ENCODE measurements at places on chromosomes 7 and 10.
A peak's percentile ranks its signal among the peaks of the same experiment; 100 is the strongest.

GRCh38 chr10:31583293-31583692 lies 264.3 kb downstream of the ZEB1 start:
- no peak for DNase-seq

GRCh38 chr7:122379491-122379890 lies 74.9 kb upstream of the FEZF1 start:
- no peak for DNase-seq

DNA sequence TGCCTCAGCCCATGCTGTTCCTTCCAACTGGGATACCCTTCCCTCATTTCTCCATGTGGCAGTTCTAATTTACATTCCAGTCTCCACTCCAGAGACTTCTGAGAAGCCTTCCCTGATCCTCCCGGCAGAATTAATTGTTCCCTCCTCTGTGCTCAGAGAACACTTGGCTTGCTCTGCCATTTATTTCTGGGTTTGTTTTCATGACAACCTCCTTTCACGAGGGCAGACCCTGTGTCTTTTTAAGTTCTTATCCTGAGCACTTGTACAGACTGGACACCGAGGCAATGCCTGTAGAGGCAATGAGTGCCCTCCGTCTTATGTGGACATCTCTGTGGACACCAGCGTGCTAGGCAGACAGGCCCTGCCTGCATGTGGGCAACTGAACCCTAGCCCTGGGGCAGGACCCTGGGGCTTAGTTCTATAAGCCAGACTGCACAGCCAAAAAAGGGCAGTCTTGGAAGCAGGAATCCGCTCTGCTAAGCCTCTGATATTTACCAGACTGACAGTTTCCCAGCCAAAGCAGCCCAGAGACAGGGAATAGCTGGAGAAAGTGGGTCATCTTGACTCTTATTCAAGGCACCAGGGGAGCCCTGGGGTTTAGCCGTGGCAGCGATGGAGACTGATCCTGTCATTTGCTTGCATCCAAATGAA lies 474.0 kb downstream of the RPS24 start:
- no peak for DNase-seq

GRCh38 chr10:91883549-91884444 lies 25.5 kb downstream of the FGFBP3 start:
- peak; percentile 64 for DNase-seq

DNA sequence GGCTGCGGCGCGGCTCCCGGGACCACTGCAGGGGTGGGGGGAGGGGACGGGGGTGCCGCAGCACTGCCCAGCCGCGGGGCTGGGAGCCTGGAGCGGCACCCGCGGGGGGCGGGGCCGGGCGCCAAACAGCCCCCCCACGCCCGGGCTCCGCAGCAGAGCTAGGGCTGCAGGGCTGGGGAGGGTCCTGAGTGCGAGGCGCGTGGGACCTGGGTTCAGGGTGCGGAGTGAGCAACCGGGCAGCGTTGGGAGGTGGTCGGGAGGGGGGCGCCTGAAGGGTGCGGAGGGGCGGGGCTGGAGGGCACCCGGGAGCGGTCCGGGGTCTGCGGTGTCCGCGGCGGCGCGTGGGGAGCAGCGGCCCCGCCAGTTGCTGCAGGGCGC lies 528 bp downstream of the CAMK2G start:
- DNase-seq = no peak

- no peak for DNase-seq
Measured at GRCh38 chr7:18796216-18796615, 300.7 kb downstream of the HDAC9 start.

- no peak for DNase-seq
Measured at GRCh38 chr7:77743518-77743917, 47.3 kb downstream of the RSBN1L start.

- no peak for DNase-seq
Measured at GRCh38 chr10:15313843-15314242, 57.2 kb downstream of the FAM171A1 start.

DNA sequence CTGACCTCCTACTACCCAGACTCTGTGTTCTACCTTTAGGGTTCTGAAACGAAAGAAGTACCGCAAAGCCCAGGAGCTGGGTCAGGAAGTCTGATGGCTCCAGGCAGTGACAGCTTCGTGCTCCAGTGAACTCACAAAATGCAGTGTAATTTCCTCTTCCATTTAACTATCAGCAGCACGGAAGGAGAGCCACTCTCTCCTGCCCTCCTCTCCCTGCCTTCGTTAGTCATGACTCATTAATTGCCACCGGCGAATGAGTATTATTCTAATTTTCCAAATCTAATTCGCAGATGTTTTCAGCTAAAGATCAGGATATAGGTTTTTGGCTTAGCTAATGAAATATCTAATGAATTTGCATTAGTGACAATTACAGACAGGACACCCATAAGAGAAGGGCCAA lies 1262.0 kb downstream of the TYW1 start:
- DNase-seq = no peak

DNA sequence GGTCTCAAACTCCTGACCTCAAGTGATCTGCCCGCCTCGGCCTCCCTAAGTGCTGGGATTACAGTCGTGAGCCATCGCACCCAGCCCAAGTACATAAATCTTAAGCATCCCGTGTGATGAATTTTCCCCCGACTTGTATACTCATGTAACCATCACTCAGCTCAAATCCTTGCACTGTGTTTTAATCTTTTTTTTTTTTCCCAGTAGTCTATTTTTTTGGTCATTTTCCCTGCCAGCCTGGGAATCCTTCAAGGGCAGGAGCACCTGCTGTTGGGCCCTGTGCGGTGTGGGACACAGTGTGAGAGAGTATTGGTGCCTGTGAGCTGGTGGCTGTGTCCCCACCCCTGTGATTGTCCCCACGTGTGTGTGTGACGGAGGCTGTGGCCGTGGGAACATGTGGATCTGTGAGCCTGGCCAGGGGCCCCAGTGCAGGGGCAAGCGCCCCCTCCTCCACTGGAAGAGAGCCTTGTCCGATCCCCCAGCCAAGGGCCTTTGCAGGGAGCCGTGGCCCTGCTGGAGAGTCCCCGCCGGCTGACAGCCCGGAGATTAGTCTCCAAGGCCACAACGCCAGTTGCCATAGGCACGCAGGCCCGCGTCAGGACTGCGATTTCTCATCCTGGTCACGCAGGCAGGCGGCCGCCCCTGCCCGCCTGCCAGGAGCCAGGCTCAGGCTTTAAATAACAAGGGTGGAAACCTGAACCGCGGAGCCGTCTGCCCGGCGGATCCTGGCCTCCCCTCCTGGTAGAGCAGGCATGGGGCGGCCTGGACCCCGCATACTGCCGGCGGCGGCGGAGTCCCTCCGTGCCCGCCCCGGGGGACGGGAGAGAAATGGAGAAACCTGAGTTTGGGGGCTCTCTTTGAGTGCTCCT lies 26.5 kb downstream of the GTF2IRD1 start:
- DNase-seq = peak; percentile 57

DNA sequence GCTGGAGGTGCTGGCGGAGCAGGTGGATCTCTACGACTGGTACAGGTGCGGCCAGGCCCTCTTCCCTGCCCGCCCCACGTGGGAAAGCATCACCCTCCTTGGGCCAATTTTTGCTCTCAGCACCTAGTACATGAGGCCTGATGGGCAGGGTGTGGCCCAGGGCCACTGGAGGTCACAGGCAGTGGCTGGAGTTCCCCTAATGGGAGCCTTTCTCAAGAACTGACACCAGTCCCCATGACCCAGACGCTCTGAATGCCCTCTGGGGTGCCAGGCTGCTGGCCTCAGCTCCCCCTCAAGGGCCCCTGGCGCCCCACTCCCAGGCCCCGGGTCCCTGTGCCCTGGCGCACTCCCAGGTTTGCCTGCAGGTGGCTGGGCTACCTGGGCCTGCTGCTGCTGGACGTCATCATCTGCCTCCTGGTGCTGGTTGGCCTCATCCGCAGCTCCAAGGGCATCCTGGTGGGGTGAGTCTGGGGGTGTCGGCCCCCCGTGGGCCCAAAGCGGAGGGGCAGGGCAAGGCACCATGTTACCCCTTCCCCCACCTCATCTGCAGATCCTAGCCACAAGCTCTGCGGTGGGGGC lies 15.9 kb downstream of the TTYH3 start:
- DNase-seq = no peak
